ENCODE measurements at places on chromosomes 13 and 19. TPM values are rescaled to one million over a fixed set of nuclear protein-coding genes. Genes with fewer than 3 reads are reported as not detected.

GRCh38 chr19:40717325-40717879, 490 bp downstream of the ITPKC start:
- no peak for DNase-seq

GRCh38 chr19:30403203-30403985, 31.2 kb downstream of the ZNF536 start:
- no peak for DNase-seq

The FKRP gene
- total RNA-seq: 18.9 TPM

DNA sequence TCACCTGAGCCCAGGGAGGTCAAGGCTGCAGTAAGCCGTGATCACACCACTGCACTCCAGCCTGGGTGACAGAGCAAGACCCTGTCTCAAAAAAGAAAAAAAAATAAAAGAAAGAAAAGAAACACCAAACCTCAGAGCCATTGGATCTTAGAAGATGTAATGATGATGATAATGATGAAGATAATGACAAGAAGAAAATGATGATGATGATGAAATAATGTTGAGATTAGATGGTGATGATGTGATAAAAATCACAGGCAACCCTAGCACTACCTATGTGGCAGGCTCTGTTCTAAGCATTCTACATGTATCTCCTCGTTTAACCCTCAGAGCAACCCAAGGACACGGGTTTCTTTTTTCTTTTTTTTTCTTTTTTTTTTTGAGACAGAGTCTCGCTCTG, 20.1 kb upstream of the HNRNPUL1 start:
- DNase-seq: no peak

GRCh38 chr13:31361673-31362072, 161.9 kb downstream of the B3GLCT start:
- DNase-seq: no peak

- peak; percentile 96 for DNase-seq
Measured at GRCh38 chr19:16628183-16628983, at the start of gene MED26. TSS of gene MED26 (minus strand) at chr19:16628204. CDS start at chr19:16627943, 261 bp downstream.

The C19orf85 gene
- not detected for total RNA-seq

DNA sequence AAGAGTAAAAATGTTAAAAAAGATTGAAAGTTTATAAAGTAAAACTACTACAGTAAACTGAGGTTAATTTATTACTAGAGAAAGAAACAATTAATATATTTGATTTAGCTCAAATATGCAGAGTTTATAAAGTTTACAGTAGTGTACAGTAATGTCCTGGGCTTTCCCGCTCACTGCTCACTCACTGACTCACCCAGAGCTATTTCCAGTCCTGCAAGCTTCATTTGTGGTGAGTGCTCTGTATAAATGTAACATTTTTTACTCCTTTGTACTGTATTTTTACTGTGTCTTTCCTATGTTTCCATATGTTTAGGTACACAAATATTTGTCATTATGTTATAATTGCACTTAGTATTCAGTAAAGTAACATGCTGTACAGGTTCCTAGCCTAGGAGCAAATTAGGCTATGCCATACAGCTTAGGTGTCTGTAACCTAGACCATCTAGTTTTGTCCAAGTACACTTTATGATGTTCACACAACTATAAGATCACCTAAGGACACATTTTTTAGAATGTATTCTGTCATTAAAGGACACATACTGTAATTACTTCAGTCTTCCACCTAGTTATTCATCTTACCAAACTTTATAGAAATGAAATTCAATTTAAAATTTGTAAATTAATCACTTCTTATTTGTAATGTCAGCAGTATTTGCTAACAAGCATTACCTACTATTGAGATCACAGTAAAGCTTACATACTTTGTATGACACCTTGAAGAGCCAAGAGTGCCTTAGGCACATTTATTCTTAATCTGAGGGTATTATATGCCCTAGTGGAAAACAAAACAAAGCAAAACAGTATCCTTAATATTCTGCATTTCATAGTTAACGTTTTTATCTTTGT, 683.4 kb downstream of the PCDH9 start:
- no peak for DNase-seq

- DNase-seq: peak; percentile 60
Measured at GRCh38 chr13:66830940-66831716, 399.0 kb downstream of the PCDH9 start.

The SDHAF1 gene
- total RNA-seq: 24.2 TPM

The TLE2 gene
- total RNA-seq: 1.2 TPM

- DNase-seq: no peak
Measured at GRCh38 chr19:35741203-35741515, 1.1 kb downstream of the IGFLR1 start.

The C13orf42 gene
- not detected for total RNA-seq

GRCh38 chr19:33403221-33403972, 29.9 kb downstream of the CEBPG start:
- DNase-seq: no peak

GRCh38 chr19:34953092-34953491, 10.9 kb downstream of the ZNF792 start:
- DNase-seq: no peak

The ZNF677 gene
- total RNA-seq: not detected

- no peak for DNase-seq
Measured at GRCh38 chr13:93343097-93343496, 116.5 kb downstream of the GPC6 start.

The TGFB1 gene
- 88.8 TPM for total RNA-seq

The CD70 gene
- total RNA-seq: 80.5 TPM

DNA sequence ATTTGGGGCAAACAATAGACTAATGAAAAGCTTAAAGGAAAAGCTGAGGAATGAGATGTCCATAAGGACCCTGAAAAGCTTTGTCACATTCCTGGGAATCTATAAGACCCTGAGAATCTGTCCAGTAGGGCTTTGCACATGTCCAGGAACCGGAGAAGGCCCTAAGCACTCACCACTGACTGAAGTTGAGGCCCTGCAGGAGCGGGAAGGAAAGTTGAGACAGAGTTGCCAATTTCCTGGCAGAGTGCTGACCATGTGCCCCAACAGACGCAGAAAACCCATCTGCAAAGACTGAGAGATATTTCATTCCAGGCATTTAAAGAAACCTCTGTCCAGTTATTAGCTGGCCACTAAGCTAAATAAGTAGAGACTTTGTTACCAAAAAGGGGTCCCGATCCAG, 890.5 kb downstream of the UQCRFS1 start:
- no peak for DNase-seq

The MCEMP1 gene
- total RNA-seq: not detected

DNA sequence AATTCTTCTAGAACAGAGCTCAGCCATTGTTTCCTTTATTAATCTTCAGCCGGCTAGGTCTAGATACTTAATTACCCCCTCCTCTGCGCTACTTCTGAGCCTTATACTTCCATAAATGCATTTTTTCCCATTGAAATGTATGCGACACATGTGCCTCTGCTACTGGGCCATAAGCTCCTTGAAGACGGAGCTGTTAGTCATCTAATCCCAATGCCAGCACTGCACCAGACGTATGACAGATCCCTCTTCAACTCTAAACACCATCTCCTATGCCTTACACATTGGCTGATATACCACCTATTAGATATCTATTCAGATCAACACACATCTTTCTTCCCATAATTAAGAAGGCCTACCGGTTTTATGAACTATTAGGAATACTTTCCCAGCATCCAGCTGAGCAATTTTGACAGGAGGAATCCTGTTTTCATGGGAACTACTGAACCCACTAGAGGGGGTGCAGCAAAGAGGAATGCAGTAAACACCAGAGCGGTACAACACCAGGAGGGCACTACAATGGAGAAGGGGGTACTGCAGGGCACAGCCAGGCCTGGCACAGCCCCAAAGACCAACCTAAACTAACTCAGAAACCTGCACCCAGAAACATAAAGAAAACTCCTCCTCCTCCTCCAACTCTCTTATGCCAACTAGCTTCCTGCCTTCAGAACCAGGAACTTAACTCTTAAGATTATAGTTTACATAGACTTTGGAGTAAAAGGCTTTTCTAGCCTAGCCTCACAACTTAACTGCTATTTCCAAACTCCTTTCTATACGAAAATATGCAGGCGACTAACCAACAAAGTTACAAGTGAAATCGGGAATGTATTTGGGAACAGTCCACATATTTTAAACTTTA, 18.7 kb downstream of the STK24 start:
- no peak for DNase-seq

- DNase-seq: no peak
Measured at GRCh38 chr19:14758816-14759215, 19.5 kb downstream of the ADGRE2 start.

The KLF1 gene
- not detected for total RNA-seq

The ZNF607 gene
- 13.2 TPM for total RNA-seq

The WTIP gene
- 1.5 TPM for total RNA-seq

- DNase-seq: no peak
Measured at GRCh38 chr13:22468824-22469223, 712.0 kb upstream of the SGCG start.

The RAVER1 gene
- 90.7 TPM for total RNA-seq

DNA sequence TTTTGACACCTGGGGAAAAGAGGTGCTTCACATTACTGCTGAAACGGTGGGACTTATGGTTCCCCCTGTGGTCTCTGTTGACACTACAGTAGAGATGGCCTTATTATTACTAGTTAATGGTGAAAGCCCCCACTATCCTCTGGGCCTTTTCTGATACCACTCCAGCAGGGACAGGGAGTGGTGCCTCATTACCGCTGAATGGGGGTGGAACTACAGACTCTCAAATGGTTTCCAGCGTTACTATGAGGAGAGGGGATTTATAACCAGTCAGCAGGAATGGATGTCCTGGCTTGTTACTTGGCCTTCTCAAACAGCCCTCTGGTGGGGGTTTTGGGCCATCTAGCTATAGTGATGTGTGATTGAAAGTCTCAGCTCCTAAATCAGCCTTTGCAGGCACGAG, 96.7 kb upstream of the DIAPH3 start:
- peak; percentile 11 for DNase-seq

- DNase-seq: no peak
Measured at GRCh38 chr13:47588676-47589075, 412.4 kb downstream of the SUCLA2 start.

The WDFY2 gene
- total RNA-seq: 18.1 TPM

DNA sequence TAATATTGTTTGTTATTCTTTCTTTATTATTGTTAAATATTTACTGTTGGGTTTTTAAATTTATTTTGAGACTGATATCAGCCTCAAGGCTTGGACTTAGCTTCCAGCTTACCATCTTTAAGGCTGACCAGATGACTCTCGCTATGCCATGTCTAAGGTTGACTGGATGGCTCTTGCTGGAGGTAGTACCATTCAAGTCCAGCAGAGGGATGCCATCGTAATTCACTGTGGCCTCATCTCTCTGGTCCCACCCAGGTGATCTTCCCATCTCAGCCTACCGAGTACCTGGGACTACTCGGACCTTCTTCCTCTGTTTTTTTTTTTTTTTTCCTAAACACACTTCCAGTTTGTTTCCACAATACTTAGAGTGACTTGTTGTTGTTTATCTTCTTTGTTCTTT, 41.7 kb upstream of the ZNF91 start:
- peak; percentile 39 for DNase-seq
